HFF-Myc (cell line): ENCODE measurements at places on chromosomes 11 and 22.

DNA sequence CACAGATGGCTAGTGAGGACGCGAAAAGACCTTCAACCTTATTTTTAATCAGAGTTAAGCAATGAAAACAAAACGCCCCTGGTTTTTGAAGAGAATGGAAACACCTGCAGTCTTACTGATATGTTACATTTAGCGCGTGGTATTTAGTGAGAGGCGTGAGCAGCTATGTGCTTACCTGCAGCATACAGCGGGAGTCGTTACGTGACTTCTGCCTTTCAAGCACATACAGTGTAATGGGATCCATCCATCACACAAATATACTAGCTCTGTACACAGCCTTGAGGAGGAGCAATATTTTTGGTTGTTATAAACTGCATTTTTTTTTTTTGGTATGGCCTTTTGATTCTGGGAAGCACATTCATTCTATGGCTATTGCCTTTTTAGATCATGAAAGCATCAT is 5.5 kb downstream of the KRTAP5-2 start:
- DNase-seq, result no peak

DNA sequence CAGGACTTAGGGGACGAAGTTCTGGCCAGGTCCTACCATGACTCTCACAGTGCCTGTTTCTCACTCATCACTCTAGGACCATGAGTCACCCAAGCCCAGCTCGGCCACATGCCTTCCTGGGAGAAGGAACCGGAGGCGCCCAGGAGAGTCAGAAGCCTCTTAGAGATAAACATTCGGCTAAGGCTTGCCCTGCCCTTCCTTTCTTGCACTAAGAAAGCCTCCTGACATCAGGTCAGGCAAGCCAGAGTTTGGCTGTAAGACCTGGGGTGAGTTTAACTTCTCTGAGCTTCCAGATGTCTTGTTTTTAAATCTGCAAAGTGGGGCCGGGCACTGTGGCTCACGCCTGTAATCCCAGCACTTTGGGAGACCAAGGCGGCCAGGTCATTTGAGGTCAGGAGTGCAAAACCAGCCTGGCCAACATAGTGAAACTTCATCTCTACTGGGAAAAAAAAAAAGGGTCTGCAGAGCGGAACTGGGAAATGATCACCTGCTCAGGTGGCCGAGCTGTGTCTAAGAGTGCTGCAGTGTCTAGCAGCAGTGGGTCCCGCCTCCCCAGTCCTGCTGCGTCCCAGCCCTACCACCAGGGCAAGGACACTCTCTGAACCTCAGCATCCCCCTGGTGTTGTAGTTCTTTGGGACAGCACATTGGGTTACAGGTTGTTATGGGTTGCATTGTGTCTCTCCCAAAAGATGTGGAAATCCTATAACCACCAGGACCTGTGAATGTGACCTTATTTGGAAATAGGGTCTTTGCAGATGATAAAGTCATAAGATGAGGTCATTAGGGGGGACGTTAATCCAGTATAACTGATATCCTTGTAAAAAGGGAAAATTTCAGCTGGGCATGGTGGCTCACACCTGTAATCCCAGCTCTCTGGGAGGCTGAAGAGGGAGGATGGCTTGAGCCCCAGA is 1.8 kb upstream of the CARS1 start:
- DNase-seq, result peak; percentile 63

DNA sequence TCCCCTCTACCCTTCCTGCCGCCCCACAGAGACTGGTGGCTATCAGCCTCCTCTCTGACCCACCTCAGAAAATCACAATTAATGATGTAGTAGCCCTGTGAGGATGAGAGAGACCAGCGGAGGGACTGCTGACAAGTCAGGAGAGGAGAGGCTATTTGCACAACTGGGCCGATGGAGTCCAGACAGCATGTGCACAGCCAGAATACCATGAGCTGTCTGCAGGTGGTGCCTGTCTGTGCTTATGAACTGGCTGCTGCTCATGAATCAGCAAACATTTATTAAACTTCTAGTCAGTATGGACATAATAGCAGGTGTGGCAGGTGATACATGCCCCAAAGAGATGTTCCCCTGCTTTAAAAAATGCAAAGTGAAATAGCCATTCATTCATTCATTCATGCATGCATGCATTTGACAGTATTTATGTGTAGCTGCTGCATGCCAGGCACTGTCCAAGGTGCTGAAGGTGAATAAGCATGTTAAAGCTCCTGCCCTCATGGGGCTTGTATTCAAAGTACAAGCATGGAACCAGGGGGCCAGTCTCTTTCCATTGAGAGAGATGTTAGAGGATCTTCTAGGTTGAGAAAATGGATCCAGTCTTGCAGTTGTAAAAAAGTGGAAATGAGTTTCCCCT is 141.3 kb downstream of the GRIK4 start:
- DNase-seq, result peak; percentile 2

DNA sequence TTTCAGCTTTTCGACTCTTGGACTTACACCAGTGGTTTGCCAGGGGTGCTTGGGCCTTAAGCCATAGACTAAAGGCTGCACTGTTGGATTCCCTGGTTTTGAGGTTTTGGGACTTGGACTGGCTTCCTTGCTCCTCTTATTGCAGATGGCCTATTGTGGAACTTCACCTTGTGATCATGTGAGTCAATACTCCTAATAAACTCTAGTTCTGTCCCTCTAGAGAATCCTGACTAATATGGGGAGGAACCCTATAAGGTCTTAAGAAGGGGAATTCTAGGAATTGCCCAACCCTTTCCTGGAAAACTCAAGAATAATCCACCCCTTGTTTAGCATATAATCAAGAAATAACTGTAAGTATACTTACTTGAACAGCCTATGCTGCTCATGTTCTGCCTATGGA is 491.8 kb downstream of the TMEM135 start:
- no peak for DNase-seq

GRCh38 chr11:132691848-132692550 is 840.3 kb downstream of the OPCML start:
- no peak for DNase-seq

- no peak for DNase-seq
These were observed 60.4 kb downstream of the TRAF6 start for GRCh38 chr11:36449561-36450096.
